RPMI7951 (cell line): ENCODE measurements at places on chromosomes 16 and 17. TPM values are rescaled to one million over a fixed set of nuclear protein-coding genes. Genes with fewer than 3 reads are reported as not detected.

- DNase-seq = peak; percentile 52
Observed at GRCh38 chr16:4801962-4802658, at the start of gene ROGDI. TSS of gene ROGDI (minus strand) at chr16:4802633. CDS start at chr16:4802571, 62 bp downstream.

DNA sequence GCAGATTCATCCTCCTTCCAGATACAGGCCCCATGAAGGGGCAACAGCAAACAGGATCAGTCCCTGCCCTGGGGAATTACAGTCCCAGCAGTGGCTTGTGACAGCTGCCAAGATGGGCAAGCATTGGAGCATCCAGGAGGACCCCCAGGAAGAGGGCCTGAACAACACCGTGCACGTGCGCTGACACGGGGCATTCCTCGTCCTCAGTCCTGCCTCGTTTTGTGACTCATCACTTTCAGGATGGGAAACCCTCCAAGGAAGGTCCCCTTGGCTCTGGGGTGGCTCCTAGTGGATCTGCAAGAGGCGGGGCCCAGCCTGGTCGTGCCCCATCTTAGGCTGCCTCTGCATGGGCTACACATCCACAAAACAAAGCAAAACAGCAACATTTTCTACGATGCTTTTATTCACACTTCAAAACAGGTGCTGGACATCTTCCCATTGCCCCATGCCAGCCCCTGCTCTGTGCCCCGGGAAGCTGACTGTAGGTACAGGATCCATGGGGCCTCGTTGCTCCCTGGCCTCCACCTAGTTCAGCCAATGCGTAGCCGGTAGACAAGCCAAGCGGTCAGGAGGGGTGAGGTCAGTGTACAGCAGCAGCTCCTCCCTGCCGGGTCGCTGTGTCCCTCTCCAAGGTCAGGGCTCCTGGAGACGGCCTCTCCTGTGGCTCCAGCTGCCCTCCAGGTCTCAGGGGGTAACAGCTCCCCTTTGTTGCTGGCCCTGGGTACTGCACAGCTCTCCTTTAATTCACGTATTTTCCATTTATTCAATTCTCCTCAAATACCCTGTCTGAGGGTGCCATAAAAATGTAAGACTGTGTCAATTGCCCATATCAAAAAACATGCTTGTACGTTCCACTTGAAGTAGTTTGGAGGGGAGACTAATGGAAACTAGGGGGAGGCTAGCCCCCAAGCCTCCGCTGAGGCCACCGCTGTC, 32.2 kb downstream of the ACTG1 start:
- DNase-seq = peak; percentile 68

DNA sequence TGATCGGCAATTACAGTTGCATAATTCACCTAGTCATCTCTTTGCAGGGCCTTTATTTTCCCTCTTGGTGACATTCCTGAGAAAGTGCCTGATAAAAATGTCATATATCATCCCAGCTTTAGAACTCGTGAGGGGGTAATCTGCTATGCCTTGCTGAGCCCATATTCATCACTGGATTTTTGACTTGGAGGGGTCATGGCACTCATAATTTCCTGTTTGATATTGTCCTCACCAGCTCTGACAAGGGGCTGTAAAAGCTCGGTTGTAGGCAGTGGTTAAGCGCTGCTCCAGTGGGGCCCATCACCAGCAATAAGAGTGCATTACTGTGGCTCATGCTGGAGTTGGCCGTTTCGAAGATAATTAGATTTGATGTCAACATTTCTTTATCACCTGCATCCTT, 227.3 kb downstream of the IRX3 start:
- DNase-seq = no peak

DNA sequence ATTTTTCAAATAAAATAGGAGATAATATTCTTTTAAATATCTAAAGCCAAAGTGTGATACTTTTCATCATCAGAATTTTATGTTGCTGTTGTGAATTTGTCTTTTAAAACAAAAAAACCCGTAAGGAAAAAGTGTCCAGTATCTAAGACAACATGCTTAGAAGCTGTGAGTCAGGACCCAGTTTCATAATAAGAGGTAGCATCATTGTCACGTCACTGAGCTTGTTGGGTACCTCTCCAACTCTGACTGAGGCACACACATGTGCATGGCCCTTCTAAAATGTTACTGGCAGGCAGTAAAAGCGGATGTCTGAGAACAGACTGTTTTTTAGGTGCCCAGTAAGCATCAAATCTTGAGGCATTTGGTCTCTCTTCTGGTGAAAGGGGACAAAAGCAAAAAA, 2.5 kb downstream of the CIAPIN1 start:
- DNase-seq = no peak

GRCh38 chr17:47649972-47650524, 329 bp downstream of the KPNB1 start:
- no peak for DNase-seq

The TNP2 gene
- total RNA-seq = not detected in 2 replicates

GRCh38 chr17:386141-386876, 33.7 kb upstream of the RPH3AL start:
- DNase-seq = peak; percentile 12

- no peak for DNase-seq
Observed at GRCh38 chr16:68400083-68400923, 48.0 kb downstream of the SMPD3 start.

DNA sequence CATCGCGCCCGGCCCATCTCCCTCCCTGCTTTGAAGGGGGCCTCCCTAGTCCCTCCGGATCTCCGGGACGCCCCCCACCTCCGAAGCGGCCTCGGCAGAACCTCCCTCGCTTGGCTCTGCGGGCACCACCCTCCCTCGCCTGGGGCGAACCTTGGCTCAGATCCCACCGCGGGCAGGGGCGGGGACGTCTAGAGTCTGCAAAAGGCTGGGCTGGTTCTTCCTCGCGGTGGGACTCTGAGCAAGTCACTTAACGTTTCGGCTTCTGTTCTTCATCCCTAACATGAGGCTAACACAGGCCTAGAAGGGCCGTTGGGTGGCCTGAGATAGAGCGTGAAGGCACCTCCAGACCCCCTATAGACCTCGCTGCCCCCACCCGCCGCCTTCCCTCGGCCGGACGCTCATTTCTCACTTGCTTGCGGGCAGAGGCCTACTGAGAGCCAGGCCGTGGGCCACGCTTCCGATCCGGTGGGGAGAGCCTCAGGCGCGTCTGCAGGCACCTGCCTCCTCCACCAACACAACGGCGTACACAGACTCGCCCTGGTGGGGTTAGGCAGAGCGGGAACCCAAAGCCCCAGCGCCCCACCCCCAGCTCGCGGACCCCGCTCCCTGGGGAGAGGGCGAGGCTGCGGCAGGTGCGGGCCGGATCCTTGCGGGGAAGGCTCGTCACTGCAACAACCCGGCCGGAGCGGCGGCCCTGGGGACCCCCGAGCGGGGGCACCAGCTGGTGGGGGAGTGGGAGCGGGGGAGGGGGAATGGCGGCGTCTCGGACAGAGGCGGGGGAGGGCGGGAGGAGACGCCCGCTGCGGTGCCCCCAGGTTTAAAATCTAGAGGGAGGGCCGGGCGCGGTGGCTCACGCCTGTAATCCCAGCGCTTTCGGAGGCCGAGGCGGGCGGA, 5.4 kb downstream of the MYO1C start:
- peak; percentile 26 for DNase-seq

The TBC1D3D gene
- total RNA-seq = not detected in 2 replicates

The JPH3 gene
- not detected in 2 replicates for total RNA-seq

The RASD1 gene
- not detected in 2 replicates for total RNA-seq

GRCh38 chr16:72569677-72570076, 397.7 kb upstream of the PMFBP1 start:
- no peak for DNase-seq

- no peak for DNase-seq
Observed at GRCh38 chr16:721765-722540, 1.0 kb downstream of the ANTKMT start.

DNA sequence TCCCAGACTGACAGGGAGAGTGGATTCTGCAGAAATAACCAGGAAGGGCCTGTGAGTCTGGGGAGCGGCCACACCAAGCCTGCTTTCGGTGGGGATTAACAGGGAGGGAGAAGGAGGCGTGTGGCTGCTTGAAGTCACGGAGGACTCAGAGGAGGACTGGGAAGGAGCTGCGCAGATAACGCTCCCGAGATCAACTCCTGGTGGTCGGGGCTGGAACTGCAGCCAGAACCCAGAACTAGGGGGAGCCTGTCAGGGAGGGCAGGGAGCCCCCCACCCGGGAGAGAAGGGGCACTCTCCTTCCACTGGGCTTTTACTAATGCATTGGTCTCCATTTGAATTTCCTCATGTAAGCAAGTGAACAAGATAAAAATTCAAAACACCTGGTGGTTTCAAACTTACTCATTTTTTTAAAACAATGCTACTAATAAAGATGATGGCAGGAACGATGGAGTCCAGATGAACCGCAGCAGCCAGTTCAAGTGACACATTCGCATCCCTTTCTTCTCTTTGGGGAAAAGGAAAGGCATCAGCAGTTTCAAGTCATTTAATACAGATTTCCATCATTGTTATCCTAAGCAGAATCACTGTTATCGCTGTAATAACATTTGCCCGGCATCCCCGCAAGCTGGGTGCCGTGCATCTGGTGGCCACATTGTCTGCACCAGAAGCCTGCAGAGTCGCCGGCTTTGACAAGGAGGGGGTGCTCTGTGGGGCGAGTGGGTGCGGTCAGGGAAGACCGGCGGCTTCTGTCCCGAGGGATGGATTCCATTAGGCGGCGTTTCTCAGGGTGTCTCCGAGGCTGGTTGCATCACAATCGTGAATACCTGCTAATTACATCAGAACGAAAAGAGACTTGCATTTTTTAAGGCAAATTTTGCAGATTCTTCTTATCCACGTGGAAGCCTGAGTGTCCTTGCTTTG, 183.0 kb downstream of the FOXL1 start:
- DNase-seq = peak; percentile 92

The TMIGD1 gene
- not detected in 2 replicates for total RNA-seq

The ITGA2B gene
- 0.36 and 0.68 TPM in 2 replicates for total RNA-seq

GRCh38 chr16:74756203-74756602, 18.4 kb downstream of the FA2H start:
- DNase-seq = no peak

DNA sequence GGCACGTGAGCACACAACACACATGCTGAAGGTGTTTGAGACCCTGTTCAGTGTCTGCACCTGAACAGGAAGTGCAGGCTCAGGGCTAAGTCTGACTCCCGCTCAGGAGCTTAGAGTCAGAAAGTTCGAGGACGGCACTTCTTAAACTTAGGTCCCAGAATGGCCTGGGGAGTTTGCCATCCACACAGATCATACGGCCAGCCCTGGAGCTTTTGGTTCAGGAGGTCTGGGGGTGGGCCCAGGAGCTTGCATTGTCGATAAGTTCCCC, 4.0 kb upstream of the CAMKK1 start:
- DNase-seq = no peak

The B3GNT9 gene
- 24.0 and 25.6 TPM in 2 replicates for total RNA-seq

- no peak for DNase-seq
Observed at GRCh38 chr17:42651392-42651791, 7.7 kb upstream of the TUBG2 start.

DNA sequence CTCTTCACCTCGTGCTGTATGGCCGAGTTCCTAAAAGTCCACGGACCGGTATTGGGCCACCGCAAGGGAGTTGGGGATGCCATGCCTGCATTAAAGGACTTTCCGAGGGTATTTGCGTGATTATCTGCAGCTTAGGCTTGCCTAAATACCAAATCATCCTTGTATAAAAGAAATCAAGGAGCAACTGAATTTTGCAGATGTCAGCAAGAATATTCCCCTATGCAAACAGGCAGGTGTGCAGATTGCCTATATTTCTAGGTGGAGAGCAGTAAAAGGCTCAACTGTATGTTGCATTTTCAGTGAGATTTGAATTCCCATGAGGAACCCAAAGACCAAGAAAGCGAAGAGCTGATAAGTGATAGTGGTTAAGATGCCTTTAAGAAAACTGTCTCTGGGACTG, 452.3 kb downstream of the CDH11 start:
- DNase-seq = no peak

GRCh38 chr17:75873587-75874322, 4.6 kb downstream of the TRIM47 start:
- DNase-seq = no peak

The OR1E1 gene
- not detected in 2 replicates for total RNA-seq

GRCh38 chr17:79047291-79047920, 23.4 kb downstream of the C1QTNF1 start:
- DNase-seq = no peak

GRCh38 chr17:44174427-44174826, 3.9 kb downstream of the ASB16 start:
- no peak for DNase-seq
